GM12865 (cell line): ENCODE measurements at places on chromosomes 5 and 9.

GRCh38 chr5:141507387-141508091 lies 18.7 kb downstream of the PCDHGC5 start:
- peak; percentile 72 for DNase-seq

DNA sequence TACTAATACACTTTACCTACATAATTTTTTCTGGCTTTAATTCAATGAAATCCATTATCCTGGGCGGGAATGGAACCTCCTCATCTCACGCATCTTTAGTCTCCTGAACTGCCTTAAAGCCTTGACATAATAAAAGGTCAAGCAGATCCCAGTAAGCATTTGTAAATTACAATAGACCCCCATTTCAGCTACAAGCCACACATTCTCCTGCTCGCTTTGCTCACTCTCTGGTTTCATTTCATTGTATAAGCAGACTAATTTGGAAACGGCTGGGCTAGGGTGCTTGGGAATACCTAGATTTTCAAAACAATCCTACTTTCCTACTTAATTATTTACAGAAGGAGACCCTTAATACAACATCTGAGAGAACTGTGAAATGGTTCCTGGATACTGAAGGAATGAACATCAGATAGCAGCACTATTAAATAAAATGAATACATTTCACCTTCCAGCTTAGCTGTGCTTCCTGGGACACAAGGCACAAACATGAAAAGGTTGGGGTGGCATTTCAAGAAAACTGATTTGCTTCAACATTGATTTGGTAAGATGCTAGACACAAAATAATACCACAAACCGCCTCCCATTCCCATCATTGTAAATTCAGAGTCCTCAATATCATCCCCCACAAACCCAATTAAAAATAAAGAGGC lies 1.5 kb downstream of the JAKMIP2 start:
- no peak for DNase-seq

- peak; percentile 77 for DNase-seq
These were observed 35.8 kb upstream of the LCP2 start for GRCh38 chr5:170333161-170333910.

DNA sequence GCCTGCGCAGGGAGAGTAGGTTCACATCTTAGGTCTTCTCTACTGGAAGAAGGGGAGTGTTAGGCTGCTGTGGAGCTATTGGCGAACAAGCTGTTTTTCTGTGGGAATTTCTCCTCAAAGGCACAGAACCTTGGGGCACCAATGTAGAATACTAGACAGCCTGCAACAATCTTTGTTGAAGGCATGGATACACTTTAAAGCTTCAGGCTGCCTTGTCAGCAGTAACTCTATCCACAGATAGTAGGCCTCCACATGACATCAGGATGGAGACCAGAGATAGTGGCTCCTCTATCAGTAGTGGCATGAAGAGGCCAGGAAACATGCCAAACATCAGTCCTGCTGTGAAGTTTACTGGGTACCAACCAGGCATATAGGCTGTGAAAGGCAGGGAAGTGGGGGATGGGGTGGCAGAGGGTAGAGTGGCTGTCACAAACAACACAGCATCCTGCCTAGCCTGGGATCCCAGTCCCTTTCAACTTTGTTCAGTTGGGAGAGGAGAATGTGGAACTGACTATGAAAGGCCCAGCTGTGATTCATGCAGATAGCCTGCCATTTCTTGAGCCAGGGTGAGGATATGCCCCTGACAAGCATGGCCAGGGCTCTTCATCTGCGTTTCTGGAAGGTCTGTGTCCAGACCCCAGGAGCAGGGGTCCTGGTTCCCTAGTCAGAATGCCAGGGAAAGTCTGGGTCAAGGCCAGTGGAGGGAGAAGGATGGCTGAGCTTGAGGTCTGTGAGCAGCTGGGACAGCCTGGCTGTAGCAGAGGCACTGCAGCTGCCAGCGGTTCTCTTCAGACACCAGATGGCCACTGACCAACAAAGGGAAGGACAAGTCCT lies 1.0 kb upstream of the HK3 start:
- no peak for DNase-seq

DNA sequence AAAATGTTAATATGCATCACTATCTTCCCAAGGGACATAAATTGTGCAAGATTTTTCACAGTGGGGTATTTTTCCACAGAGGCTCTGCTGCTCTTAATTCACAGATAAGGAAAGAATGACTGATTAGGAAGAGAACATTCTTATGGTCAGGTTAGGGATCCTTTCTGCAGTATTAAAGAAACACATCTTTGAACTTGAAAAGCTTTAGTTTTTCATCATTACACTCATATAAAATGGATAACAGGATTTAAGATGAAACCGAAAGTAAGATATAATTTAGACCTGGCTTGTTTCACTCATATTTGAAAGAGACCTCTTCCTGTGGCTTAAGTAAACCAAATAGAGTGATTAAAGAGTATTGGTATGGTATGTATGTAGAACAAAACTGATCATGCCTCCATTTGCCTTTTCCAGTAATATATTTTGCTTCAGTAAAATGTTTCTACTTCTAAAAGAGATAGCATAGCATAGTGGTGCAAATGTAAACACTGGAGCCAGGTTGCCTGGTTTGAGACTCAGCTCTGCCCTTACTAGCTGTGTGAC lies 160.0 kb downstream of the PRR16 start:
- no peak for DNase-seq

- no peak for DNase-seq
These were observed at the start of gene CD14 for GRCh38 chr5:140633021-140633471. CD14 (minus strand) TSS chr5:140633175; CDS start chr5:140633071, 104 bp downstream.

- peak; percentile 8 for DNase-seq
These were observed 61.1 kb downstream of the OXCT1 start for GRCh38 chr5:41809128-41809527.

GRCh38 chr5:93257616-93258015 lies 323.4 kb downstream of the NR2F1-AS1 start:
- no peak for DNase-seq

- DNase-seq: no peak
These were observed 877 bp downstream of the SH3GLB2 start for GRCh38 chr9:129027224-129027684.

DNA sequence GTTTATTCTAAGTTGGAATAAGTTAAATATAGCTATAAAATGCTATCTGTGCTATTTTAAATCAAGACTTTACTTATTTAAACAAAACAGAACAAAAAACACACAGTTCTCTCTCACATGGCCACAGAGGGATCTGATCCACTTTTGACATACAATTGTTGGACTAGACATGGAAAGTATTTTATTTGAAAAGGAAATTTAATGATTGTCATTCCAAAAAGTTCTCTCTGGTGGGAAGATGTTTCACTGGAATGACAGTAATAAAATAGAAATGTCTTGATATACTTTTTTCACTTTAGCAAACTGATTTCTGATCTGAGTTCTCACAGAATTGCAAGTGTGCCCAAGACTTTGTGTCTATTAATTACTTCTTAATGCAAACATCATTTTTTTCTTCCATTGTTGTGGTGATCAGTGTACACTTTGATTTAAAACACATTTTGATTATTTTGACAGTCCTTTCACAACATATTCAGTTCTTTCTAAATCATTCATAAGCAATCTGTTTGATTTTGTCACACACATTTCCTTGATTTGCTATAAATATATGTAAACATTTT lies 30.1 kb upstream of the MINAR2 start:
- no peak for DNase-seq

GRCh38 chr9:6877671-6878161 lies 119.9 kb downstream of the KDM4C start:
- no peak for DNase-seq

GRCh38 chr5:115589043-115589442 lies 13.2 kb downstream of the TICAM2 start:
- DNase-seq: no peak

GRCh38 chr9:38112049-38112448 lies 43.0 kb upstream of the SHB start:
- no peak for DNase-seq

DNA sequence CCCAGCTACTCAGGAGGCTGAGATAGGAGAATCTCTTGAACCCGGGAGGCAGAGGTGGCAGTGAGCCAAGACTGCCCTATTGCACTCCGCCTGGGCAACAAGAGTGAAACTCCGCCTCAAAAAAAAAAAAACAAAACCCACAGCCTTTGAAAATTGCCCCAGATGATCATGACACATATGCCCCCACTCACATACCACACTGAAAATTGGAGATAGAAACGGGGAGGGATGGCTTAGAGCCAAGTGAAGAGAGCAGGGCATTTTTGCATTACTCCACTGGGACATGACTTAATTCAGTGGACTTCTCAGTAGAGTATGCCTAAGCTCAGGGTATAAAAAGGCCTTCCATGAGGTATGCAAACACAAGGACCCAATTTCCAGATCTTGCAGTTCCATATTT lies 309.3 kb downstream of the BNC2 start:
- DNase-seq: no peak

DNA sequence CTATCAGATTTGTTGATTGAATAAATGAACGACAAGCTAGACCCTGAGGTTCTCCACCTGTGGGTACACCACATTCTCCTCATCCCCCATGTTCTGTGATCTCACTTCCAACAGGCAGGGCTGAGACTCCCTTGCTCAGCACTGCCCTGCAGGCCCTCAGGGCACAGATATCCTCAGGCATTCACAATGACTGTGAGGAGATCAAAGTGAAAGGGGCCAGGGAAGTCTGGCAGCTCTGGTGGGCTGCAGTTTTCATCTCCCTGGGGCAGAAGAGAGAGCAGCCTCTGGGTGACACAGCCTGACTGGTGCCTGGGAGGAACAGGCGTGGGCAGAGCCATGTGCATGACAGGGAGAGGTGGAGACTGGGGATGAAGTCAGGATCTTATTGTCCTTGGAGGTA lies 142.4 kb upstream of the C9orf72 start:
- DNase-seq: no peak

GRCh38 chr5:28743025-28743715 lies 1704.8 kb upstream of the CDH9 start:
- no peak for DNase-seq

GRCh38 chr5:14872070-14872989 lies 752 bp upstream of the ANKH start:
- DNase-seq: peak; percentile 55

DNA sequence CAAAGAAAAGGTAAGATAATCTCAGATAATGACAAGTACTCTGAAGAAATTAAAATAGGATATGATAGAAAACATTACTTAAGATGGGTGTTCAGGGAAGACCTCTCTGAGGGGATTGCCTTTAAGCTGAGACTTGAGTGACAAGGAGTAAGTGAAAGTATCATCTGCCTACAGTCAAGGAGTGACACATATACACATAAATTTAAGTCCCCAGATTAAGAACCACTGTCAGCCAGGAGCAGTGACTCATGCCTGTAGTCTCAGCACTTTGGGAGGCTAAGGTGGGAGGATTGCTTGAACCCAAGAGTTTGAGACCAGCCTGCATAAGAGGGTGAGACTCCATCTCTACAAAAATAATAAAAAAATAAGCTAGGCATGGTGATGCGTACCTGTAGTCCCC lies 19.7 kb upstream of the ANKHD1 start:
- no peak for DNase-seq

DNA sequence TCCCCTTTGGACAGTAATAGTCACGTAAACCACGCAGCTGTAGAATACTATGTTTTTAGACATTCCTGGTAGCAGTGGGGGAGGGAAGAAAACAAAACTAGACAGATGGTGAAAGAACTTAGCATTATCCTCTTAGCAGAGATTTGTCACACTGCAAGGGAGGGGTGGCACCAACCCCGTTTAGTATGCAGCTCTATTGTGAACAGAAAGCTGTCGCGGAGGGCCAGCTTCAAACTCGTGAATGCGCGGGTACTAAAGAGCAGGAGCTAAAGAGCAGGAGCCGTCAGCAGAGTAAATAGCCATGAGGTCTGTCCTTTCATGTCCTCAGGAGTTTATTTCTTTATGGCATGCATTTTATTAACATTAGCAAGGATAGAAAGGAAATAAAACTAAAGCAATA lies 141.9 kb upstream of the SLC12A2 start:
- DNase-seq: no peak

DNA sequence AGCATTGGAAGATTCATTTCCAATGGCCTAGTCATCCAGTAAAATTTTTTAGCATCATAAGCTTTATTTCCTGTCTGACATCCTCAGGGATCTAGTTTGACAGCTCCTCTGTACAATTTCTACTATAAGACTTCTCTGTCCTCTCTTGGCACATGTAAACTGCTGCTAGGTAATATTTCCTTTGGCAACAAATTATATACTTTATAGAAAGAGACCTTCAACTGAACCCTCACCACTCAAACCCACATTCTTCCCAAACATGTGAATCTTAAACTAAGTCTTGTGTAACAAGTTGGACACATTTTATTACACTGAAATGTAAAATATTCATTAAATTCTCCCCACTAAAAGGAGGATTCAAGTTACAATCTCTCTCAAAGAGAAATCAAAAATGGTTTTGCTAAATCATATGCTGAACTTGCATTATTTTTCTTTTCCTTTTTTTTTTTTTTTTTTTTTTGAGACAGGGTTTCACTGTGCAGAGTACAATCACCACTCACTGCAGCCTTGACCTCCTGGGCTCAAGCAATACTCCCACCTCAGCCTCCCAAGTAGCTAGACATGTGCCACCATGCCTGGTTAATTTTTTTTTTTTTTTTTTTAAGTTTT lies 36.9 kb downstream of the SCAI start:
- DNase-seq: no peak

DNA sequence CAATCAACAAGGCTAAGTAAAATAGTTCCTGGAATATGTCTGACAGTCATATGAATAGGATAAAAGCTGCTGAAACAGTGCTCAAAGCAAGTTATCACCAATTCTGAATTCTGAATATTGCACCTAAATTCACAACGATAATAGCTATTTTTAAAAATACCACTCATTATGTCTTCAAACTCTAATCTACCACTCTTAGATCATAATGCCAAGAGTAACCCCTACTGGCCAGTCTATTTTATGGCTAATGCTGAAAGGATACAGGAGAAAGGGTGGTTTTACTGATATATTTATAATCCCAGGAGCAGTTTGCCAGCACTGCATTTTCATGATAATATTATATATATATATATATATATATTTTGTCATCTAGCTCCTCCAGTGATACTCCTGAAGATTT lies 232.8 kb downstream of the PDE4D start:
- DNase-seq: peak; percentile 39

DNA sequence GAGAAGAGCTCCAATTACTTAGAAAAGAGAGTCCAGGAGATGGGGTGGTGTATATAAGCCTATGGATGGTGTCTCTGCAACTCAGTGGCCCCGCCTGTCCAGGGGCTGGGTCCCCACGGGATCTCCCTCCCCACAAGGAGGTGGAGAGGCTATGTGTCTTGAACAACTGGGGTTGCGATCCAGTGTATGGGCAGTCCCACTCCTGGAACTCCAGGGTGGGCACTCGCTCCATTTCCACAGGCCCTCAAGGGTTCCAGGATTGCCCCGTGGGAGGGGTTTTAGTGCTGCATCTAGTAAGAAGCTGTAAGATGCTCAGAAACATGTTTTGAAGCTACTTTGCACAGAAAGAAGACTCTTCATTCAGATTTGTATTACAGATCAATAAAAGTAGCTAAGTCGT lies 558 bp upstream of the SMAD5 start:
- DNase-seq: peak; percentile 15

- no peak for DNase-seq
These were observed 248.4 kb upstream of the IRX2 start for GRCh38 chr5:2999926-3000325.

- no peak for DNase-seq
These were observed 159.4 kb downstream of the PPP2R2B start for GRCh38 chr5:146719179-146719578.
